ENCODE measurements at places on chromosomes 2 and 18.

DNA sequence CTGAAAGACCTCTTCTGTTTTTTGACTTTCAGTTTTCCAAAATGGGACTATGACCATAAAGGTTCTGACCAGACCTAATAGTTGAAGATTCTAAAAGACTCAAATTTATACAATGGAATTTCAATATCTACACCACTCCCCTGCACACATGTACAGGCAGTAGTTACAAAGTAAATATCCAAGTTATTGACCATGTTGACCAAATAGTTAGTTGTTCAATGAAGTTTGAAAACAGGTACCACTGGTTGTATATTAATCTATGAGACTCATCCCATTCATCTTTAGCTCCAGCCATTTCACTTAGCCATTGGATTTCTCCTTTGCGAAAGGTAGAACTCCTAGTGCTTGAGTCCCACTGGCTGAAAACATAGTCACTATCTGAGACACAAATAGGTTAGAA is 277.4 kb downstream of the SETBP1 start:
- DNase-seq, result no peak

DNA sequence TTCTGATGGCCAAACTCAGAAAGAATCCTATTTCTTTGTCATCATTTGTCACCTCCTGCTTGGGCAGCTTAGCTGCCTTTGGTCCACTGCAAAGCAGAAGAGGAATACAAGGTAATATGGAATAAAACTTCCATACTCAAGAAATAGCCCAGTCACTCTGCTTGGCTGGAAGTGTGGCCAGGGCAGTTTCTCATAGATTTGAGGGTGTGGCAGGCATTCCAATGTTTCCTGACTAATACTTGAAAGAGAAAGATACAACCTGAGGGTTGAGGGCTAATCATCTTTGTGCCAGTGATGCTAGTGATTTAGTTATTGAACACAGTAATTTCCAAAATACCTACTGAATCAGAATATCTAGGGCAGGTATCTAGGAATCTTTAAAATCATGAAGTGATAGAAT is 83.1 kb downstream of the FAM161A start:
- DNase-seq, result no peak

DNA sequence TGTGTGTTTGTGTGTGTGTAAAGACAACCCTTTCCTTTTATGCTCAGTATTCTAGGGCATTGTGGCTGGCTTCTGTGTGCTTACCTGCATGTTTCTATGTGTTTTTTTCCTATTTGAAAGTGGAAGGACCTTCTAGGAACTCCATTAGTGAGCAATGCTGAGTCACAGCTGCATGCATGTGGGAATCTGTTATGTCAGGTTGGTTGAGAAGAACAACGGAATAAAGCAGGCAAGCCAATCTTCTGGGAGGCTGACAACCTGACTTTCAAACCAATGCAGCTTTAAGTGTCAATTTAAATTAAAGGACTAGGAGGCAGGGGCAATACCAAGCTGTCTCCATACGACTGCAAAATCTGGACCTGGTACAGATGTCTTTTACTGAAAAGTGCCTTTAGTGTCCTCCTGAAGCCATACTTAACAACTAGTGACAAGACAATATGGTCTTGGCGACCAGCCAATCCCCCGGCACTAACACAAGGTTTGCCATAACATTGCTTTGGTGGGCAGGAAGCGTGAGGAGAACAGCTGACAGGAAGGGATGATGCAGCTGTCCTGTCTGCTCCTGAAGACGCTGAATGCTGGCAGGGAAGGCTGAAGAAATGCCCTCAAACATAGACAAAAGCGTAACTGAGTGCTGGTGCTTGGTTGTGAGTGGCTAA is 514.7 kb upstream of the CDH7 start:
- DNase-seq, result peak; percentile 59

- no peak for DNase-seq
Observed at GRCh38 chr2:160372585-160372984, 121.0 kb downstream of the RBMS1 start.

GRCh38 chr2:11977766-11978524 is 231.5 kb downstream of the LPIN1 start:
- no peak for DNase-seq

GRCh38 chr2:157899125-157899839 is 23.2 kb upstream of the ACVR1 start:
- DNase-seq, result no peak

DNA sequence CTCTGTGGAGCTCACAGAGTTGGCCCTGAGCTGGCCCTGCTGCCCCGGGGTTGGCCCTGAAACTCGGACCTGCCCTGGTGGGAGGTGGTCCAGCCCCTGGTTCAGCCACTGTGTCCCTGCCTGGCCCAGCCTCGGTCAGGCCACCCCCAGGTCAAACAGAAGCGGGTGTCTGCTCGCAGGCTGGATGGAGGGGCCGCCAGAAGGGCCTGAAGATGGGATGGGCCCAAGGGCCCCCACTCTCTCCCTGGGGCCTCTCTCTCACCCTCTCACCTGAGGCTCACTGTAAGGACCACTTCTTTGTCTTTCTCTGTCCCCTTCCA is 25.1 kb upstream of the B3GNT7 start:
- DNase-seq, result no peak

DNA sequence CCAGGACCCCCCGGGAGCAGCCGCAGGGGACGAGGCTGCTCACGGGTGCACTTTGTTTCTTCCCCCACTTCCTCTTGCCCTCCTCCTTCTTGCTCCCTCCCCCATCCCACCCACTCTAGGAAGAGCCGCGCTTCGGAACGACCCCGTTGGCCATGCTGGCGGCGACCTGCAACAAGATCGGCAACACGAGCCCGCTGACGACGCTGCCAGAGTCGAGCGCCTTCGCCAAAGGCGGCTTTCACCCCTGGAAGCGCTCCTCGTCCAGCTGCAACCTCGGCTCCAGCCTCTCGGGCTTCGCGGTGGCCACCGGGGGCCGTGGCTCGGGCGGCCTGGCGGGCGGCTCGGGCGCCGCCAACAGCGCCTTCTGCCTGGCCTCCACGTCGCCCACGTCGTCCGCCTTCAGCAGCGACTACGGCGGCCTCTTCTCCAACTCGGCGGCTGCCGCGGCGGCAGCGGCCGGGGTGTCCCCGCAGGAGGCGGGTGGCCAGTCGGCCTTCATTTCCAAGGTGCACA is 1.3 kb downstream of the SP9 start:
- DNase-seq, result peak; percentile 39

DNA sequence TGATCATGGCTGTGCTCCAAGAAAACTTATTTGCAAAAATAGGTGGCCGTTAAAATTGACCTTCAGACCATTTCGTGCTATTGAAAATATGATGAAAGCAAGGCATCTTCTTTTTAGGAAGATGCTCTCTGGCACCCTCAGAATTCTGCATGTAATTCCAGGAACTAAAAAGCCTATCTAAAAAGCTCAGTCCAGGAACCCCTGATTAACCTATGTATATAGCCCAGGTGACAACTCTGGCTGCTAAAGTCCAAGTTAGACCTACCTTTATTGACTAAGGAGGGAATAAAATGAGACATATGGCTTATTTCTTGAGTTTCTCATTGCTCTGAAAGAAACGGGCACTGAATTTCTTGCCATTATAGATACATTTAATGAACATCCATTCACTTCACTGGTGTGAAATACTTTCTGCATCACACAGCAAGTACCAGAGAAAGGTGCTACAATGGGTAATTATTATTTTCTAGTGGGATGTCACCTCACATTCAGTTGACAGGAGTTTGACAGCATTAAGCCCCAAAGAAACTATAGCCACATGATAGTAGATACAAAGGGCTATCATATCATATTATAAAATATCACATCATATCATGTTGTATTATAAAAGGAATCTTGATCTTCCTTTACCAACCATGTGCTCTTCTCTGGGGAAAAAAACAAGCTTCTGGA is 83.8 kb downstream of the EPHA4 start:
- no peak for DNase-seq

DNA sequence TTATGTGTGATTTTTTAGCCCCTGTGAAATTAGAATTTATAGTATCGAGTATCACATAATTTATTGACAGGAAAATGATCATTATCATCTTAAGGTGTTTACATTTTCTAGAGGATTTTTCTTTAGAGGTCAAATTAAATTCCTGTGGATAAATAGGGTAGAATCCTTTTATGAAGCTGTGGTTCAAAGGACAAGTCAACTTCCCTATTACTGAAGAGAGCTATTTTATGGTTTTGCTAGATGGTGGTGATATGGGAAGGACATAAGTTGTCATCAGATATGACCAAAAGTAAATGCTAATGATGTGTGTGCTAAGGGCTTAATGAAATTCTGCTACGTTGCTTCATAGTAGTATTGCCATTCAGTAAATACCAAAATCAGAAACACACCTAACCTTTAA is 80.1 kb downstream of the EML4 start:
- no peak for DNase-seq

DNA sequence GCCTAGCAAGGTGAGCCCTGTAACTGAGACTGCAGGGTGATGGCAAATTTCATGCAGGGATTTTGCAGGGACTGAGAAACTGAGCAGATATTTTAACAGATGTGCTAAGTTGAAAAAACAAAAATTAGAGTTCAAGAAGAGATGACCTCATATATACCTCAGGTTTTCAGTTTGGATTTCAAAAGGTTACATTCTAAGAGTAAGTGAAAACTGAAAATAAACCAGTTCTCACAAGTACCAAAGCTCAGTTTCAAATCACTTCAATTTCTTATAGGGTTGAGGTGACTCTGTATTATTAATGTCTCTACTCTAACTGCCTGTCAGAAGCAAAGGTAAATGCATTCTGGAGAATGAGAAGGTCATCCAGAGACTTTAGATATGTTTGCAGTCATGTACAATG is 237.4 kb upstream of the VRK2 start:
- DNase-seq, result no peak

DNA sequence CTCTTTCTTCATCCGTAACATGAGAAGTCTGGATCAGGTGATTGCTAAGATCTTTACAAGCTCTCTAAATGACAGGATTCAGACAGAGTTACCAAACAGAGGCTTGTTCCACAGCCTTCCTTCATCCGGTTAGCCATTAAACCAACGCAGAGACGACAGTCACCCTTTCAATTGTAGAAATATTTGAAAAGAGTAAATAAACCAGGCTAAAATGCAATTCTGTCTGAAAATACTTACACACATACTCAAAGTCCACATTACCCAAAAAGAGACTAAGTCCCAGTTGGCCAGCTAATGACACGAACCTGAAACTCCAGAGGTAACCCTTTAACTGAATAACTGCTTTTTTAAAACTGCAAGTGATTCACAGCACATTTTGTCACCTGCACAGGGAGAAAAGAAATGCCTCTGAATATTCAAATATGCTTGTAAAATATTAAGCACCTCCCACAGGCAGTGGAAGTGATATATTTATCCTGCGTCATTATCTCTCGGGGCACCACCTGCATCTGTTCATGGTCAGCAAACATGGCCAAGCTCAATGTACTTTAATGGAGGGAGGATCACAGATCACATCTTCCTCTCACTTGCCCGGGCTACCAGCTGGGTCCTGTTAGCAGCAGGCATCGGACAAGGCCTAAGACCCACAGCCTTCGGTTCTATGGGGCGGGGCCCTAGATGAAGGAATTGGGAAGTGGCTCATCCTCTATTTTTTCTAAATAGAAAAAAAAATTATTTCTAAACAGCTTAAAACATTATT is 38.8 kb upstream of the DNER start:
- no peak for DNase-seq

GRCh38 chr2:55111570-55112228 is 61.4 kb upstream of the RTN4 start:
- peak; percentile 79 for DNase-seq

DNA sequence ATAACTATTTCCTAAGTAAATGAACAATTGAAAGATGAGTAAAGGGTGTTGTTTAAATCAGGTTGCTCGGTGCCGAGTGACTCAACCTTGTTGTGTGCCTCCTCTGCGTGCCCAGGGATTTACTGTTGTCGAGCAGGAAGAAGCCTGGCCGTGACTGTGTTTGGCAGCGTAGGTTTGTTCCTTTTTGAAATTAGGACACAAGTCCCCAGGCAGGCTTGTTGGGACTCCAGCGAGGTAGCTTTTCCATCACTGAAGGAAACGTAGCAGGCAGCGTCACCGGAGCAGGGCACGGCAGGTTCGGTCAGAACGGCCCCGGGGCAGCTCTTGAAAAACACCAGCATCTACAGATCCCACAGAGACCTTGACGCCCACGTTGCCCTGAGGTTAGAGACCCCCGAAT is 48.6 kb downstream of the TMEM18 start:
- DNase-seq, result no peak

- DNase-seq, result no peak
Observed at GRCh38 chr2:23658466-23658942, 268.4 kb downstream of the ATAD2B start.

- DNase-seq, result no peak
Observed at GRCh38 chr2:160111951-160112798, 49.8 kb upstream of the PLA2R1 start.

DNA sequence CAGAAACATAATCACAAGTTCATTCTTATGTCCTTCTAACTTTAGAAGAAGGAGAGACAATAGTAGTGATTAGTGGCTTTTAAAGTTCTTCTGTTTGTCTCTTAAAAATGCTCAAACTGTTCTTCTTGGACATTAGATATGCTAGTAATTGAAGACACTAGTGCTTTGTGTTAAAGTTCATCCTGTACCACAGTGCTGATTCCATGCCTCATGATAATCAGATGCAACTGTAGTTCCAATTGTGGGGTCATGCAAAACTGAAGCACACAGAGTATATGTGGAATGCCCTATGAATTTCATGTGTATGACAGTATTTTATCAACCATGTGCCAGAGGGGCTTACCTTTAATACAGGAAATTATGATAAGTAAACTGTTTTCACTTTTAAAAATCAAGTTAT is 11.4 kb upstream of the KCNJ13 start:
- DNase-seq, result no peak

GRCh38 chr18:12828116-12829051 is 55.7 kb downstream of the PTPN2 start:
- no peak for DNase-seq

DNA sequence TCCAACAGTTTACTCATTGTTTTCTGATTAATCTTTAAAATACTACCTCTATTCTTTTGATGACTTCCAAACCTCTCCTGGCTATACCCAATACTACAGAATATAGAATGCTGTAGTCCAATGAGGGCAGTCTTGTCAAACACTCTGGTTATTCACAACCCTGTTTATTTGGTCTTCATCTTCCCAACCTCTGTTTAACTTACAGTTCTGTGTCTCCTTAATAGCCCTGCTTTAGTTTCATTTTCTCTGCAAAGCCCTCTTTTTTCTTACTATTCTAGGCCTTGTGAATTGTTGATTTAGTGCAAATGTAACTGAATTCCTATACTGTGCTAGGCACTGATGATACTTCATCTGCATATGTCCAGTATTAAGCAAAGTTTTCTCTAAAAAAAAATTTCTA is 40.0 kb downstream of the ACVR2A start:
- DNase-seq, result no peak

- no peak for DNase-seq
Observed at GRCh38 chr2:222998459-222998858, 53.5 kb upstream of the KCNE4 start.

- no peak for DNase-seq
Observed at GRCh38 chr18:2827061-2827460, 19.7 kb upstream of the EMILIN2 start.

DNA sequence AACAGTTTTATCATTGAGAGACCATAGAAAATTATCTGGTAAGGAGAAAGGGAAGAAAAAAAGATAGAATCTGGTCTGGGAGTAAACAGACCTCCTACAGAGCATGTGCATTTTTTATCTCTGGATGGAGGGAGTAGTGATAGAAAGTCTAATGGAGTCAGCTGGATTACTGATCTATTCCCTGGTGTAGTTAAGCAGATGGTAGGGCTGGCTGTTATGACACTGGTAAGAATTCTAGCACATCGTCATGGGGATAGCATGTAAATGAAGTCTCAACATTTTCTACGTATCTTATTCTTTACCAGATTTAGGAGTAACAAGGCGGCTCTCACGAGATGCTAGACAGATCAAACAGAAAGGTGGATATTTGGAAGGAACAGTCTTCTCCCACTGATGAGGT is 407.4 kb downstream of the NRXN1 start:
- DNase-seq, result no peak

- no peak for DNase-seq
Observed at GRCh38 chr2:206824087-206824618, 58.7 kb downstream of the FASTKD2 start.

All from brain (organoid and tissue), 16 donors.